ENCODE measurements at places on chromosomes 7 and 10.

GRCh38 chr7:95139922-95140321 lies 184.4 kb downstream of the PON1 start:
- no peak for DNase-seq

- no peak for DNase-seq
Observed at GRCh38 chr10:84360637-84361365, 32.4 kb downstream of the CCSER2 start.

DNA sequence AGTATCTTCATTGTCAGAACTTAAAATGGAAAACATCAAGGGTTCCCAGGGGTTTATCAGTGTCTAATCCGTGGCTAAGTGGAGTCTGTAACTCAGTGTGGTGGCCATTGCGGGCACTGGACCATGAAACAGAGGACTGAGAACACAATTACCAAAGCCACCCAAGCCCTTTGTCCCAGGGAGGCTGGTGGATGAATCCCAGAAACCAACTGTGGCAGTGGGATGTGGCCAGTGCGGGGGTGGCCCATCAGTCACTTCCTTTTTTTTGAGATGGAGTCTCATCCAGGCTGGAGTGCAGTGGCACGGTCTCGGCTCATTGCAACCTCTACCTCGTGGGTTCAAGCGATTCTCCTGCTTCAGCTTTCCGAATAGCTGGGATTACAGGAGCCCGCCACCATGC lies 61.8 kb downstream of the TACC2 start:
- no peak for DNase-seq

- no peak for DNase-seq
Observed at GRCh38 chr7:139915268-139915863, 86.3 kb downstream of the TBXAS1 start.

GRCh38 chr7:54778696-54779540 lies 19.9 kb upstream of the SEC61G start:
- peak; percentile 11 for DNase-seq
